ENCODE measurements at places on chromosomes 5 and 9.

- no peak for DNase-seq
Observed at GRCh38 chr5:158430166-158430797, 571.3 kb upstream of the CLINT1 start.

DNA sequence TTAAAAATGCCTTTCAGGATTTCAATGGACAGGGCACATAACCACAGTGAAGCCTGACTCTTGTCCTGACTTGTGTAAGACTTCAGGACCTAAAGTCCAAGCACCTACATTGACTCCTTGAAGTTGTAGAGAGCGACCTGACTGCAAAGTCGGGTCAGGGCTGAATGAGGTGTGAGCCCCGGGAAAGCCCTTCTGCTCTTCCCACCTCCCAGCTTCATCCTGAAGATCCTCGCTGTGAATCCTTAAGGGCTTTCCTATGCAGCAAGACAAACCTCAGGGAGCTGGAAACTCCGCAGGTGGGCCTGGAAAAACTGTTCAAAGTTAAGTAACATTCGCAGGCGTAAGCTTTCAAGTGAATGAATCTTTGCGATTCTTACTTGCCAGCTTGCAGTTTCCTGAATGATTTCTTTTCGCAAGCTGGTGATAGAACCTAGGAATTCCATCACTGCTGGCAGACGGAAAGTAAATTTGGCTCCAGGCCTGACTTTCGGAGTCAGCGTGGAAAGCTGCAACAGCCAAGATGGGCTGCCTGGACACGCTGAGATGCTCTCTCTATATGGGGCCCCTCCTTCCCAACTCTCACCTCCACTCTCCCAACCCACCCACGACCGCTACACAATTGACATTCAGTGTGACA is 10.9 kb downstream of the SEMA5A start:
- no peak for DNase-seq

DNA sequence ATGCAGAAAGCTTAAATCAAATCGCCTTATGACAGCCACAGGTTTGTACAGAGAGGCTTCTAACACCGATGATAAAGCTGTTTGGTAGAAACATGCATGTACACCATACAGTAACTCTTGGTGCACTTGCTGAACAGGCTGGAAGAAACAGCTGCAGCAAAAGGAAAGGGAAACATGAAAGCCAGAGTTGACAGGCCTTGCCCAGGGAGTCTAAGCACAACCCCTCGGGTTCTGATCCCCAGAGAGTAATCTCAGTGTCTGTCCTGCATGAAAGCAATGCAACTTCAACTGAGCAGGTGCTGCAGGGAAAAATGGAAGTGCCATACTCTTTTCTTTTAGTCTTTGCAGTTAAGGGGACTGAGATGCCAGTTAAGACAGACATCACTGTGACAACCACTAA is 419.9 kb downstream of the BNC2 start:
- no peak for DNase-seq

- DNase-seq, result peak; percentile 64
Observed at GRCh38 chr9:125521462-125522327, 185.3 kb downstream of the MAPKAP1 start.

DNA sequence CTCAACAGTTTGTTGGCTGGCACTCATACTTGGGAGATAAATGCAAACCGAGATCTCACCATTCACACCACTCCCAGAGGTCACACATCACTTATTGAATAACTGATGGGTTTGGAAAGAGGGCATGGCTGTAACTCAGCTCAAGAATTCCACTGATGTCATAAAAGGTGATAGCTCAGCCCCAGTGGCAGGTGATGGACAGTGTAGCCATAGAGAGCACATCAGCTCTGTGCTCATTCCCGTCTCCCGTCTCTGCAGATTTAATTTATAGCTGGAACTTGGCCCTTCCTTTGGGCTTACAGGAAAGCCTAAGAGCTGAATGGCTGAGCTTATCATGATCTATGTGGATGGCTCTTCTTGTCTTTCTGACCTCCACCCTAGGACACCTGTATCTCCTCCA is 59.8 kb downstream of the INSYN2B start:
- DNase-seq, result no peak

DNA sequence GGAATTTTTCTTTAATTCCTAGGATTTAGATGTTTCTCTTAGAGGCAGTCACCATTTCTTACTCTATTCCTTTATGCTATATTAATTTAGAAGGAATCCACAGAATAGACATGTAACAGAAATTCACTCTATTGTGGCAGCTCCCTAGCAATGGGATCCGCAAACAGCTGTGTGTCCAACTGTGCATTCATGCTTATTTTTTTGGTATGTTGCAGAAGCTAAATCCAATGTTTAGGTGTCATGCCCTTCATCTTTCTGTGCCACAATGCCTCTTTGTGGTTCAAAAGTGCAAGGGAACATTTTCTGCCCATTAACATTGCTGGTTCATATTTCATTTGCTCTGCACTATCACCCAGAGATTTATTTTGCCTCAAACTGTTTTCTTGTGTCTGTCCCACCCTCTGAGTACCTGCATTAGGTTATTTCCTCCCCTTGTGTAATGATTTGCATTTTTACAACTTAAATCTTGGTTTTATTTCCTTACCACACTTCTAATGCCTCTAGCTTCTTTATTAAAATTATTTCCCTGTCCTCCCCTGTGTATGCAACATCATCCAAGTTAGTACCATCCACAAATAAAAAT is 816.5 kb downstream of the EFNA5 start:
- DNase-seq, result no peak

GRCh38 chr9:101028346-101029314 is at the start of gene PLPPR1:
TSS of gene PLPPR1 (plus strand) at chr9:101028727.
- DNase-seq, result peak; percentile 10

DNA sequence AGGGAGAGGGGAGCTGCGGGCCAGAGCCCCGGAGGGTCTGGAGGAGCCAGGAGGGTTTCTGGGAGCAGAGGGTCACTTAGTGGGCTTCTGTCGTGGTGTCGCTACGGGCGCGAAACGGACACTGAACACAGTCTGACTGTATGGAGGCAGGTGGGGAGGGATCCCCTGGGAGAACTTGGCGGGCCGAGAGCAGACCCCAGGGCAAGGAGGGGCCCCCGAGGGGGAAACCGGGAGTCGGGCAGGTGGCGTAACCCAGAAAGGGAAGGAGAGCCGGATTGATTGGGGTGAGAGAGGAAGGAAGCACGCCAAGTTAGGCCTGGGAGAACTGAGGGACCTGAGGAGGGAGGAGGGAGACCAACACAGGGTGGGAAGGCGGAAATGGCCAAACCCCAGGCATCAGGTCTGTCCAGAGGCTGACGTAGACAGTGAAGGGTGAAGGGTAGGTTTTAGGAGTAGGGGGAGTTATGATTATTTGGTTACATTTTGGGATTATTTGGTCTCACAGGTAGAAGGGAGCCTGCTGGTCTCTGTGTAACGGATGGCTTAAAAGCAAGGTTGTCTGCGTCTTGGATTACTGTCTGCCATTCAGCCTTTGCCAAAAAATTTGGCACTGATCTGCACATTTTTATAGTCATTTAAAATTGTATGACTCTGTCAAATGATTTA is 3.3 kb upstream of the MSMP start:
- DNase-seq, result peak; percentile 39

DNA sequence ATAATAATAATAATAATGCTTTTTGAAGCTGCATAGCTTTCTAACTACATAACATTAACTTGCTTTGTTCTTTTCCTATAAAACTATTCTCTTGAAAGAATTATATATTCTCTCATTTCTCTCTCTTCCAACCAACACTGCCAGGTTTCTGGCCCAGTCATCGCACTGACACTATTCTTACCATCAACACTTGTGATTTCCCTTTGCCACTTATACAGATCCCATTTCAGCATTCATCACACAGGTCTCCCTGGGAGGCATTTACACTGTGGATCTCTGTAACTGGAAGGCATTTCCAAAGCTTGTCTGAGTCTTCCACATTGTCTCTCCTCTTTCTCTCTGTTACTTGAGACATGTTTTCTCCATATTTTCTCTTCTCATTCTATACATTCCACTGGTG is 777.8 kb upstream of the ACO1 start:
- DNase-seq, result no peak

DNA sequence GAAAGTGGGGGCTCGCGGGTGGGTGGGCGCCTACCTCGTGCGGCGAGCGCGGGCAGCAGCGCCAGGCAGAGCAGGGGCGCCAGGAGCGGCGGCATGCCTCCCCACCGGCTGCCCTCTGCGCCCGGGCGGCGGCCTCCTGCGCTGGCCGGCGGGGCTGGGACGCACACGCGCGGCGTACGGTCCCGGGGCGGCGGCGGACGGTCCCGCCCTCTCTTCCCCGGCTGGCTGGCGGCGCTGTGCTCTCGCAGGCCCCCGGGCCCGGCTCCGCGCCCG is 220 bp downstream of the NOTCH1 start:
- no peak for DNase-seq

- no peak for DNase-seq
Observed at GRCh38 chr5:116864157-116864837, 289.7 kb upstream of the SEMA6A start.

DNA sequence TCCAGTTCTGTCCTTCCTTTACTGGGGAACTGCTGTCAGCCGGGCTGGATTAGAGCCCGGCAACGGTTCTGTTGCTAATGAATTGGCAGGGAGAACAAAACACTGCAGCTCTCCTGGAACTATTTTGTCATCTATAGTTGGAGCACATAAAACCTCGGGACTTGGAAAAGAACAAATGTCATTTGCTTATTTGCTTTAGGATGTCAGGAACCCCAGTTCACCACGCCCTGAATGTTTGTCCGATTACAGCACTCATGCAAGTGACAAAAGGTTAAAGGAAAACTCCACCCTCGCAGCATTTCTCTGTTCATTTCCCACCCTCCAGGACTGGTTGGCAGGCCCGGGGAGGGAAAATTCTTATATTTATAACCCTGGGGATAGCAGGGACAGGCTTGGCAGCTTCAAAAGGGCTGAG is 66.4 kb upstream of the PLPP1 start:
- peak; percentile 56 for DNase-seq

DNA sequence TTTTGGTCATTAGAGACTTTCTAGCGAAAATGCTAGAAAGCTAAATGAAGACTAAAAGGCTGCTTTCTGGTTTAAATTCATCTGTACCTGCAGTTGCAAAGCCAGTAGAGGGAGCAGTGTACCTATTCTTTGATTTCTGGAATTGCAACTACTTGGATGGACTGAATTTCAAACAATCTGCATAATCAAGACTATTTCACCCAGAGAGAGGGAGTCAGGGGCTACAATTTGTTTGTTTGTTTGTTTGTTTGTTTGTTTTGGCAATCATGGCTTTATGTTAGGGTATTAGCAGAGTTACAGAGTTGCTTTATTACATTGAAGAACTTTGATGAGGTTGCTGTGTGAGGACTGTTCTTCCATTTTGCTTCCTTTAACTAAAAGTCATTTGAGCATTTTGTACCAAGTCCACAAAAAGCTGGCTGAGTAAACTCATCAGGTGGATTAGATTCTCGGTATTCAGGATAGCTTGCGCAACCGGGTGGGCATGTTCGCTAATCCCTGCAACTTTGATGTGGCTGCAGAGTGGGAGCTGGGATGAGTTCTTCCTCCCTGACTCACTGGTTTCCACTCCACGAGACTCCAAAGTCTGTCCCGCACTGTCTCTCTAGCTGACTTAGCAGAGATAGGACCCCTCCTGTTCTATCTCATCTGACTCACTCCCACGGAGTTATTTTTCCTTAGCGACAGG is 80.0 kb upstream of the TUT7 start:
- DNase-seq, result peak; percentile 53

- no peak for DNase-seq
Observed at GRCh38 chr5:14082973-14083372, 60.2 kb upstream of the TRIO start.

DNA sequence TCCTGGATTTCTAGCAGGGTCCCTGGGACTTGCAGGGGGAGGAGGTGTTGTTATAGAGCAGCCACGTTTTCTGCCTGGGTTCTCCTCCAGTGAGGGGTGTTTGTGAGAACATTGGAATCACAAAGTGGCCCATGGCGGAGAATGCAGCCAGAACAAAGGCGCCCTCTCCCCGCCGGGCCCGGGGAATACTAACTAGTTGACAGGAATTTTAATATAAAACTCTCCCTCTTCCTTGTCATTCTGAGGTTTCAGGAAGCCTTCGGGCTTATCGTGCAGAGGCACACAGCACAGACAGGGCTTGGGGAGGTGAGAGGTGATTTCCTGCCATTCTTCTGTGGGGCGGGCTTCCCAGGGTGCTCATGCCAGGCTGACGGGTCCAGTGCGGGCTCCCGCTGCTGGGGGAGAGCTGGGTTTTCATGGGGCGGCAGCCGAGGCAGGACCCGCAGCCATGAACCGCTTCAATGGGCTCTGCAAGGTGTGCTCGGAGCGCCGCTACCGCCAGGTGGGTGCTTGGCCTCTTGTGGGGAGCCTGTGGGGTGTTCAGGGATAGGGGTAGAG is 37.7 kb downstream of the RGS3 start:
- no peak for DNase-seq

DNA sequence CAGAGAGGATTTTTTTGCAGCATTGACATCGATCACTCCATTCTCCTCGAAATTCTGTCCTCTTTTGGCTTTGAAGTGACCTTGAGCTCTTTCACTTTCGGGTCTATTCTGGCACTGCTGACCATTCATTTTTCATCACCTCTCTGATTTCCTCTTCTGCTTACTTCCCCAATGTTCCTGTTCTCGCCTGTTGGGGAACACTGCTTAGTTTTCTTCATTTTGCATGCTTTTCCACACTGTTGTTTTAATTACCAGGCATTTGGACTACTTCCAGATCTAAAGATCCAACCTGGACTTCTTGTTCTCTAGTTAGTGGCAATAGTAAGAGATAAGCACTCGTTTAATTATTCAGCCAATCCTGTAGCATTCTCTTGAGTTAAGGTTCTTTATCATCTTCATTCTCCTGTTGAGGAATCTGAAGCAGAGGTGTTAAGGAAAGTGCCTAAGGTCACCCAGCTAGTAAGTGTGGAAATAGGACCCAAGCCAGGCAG is 53.4 kb downstream of the MAN2A1 start:
- DNase-seq, result no peak

DNA sequence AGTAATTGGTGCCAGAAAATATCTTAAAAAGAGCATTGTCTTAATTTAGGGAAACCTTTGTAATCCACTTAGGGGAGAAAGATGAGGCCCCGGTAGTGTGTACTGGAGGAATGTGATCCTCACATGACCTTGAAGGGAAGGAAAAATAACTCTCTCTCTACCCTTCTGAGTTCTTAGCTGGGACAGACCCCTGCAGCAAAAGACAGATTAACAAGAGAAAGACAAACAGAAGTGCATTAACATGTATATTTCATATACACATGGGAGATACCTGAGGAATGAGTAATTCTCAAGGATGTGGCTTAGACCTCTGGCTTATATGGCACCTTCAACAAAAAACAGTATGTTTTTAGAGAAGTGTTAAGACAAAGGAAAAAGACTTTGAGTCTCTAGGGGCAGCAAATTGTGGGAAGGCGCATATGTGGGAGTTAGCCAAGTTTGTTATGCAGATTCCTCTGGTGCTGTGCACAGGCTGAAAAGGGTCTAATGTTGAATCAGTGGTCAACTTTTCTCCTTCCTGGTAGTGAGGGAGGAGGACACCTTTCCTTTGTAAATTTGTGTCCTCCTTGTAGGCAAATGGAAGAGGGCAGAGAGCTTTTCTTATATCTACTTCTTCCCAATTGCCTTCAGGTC is 138.8 kb downstream of the LRRC70 start:
- DNase-seq, result no peak
